NCI-H748 treated with DMSO at 0.1 percent for 48 hours (cell line): ENCODE measurements at places on chromosomes 4 and X.

- peak; percentile 21 for DNase-seq
These were observed 36.0 kb upstream of the SPANXC start for GRCh38 chrX:141278306-141278705.

- DNase-seq, result no peak
These were observed 558.2 kb upstream of the DIPK2B start for GRCh38 chrX:45758738-45759397.

DNA sequence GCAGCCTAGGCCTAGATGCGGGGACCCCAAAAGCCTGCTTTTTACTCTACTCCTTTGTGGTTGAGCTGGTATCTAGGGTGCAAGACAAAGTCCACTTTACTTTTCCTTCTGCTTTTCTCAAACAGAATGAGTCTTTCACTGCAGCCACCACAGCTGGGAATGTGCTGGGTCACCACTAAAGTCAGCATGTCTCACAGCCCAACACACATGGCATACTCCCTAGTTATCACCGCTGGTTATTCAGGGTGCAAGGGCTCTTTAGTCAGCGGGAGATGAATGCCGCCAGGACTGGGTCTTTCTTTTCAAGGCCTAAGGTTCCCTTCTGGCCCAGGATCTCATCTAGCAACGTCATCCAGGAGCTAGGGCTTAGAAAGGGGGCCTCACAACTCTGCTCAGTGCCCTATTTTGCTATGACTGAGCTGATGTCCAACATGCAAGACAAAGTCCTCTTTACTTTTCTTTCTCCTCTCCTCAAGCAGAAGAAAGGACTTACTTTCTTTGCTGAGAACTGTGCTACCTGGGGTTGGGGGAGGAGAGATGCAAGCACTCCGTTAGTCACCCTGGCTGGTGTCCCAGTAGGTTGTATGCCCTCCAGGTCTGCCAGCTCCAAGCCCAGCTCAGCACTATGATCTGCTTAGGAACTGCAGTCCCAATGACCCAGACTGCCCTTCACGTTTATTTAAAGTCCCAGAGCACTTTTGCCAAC is 22.9 kb upstream of the STPG2 start:
- DNase-seq, result no peak

- DNase-seq, result no peak
These were observed 67.7 kb downstream of the RHOH start for GRCh38 chr4:40264497-40264896.

- no peak for DNase-seq
These were observed 1531.2 kb downstream of the STIM2 start for GRCh38 chr4:28391877-28392276.

GRCh38 chr4:153260553-153261300 is 56.5 kb downstream of the TRIM2 start:
- no peak for DNase-seq

- peak; percentile 3 for DNase-seq
These were observed 37.8 kb downstream of the CLCN3 start for GRCh38 chr4:169658196-169658595.

GRCh38 chr4:75673959-75674328 is 733 bp upstream of the G3BP2 start:
- no peak for DNase-seq

GRCh38 chr4:8428288-8429097 is 12.0 kb downstream of the ACOX3 start:
- peak; percentile 44 for DNase-seq

DNA sequence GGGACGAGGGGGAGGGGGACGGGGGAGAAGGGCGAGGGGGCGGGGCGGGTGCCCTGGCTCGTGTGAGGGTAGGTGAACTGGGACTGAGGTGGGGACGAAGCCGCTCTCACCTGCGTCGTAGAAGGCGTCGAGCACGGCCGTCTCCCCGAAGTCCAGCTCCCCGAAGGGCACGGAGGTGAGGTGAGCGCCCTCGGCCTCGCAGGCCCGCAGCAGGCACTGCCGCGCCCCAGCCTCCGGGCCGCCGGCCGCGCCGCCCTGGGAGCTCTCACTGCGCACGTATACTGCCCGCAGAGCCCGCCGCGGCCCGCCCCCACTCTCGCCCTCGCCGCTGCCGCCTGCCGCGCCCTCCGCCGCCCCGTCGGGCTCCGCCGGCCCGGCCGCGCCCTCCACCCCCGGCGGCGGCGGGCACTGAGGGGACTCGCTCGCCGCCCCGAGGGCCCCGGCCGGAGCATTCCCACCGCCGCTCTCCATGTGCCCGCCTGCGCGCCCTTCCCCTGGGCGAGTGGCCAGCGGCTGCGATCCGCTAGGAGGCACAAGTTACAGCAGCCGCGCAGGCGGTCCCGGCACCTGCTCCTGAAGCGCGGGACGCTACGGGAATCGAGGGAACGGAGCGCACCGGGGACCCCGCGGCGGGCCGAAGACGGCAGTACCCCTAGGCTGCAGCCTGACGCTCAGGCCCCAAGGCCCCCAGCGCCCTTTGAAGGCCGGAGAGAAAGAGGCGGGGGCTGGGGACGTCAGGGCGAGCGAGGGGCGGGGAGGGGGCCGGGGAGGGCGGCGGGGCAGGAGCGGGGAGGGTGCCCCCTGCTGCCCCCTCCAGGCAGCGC is at the start of gene MAP3K15:
Gene MAP3K15, minus strand, starts transcription at position 718 of the 824 bp plus-strand sequence. Its CDS starts 247 bp downstream, at position 471.
- DNase-seq, result no peak

DNA sequence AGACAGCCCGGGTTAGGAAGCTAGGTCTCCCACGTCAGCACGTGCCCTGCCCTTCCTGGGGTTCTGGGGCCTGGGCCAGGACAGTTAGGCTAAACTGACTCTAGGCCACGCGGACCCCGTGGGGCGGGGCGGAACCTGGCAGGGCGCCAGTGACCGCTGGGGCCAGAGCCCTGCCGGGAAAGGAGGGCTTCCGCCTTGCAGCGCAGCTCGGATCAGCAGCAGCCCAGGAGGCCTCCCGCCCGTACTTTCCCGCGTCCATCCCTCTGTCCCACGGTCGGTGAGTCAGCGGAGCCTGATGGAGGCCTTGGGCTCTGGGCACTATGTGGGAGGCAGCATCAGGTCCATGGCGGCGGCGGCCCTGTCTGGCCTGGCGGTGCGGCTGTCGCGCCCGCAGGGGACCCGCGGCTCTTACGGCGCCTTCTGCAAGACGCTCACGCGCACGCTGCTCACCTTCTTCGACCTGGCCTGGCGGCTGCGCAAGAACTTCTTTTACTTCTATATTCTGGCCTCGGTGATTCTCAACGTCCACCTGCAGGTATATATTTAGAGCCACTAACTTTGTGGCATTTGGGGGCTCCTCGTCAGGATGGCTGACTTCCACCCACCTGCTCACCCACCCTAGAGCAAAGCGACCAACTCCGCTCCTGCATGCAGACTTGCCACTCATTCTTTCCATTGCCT is at the start of gene SMIM10:
Gene SMIM10, plus strand, starts transcription at position 191 of the 681 bp plus-strand sequence. Its CDS starts 105 bp downstream, at position 296.
- no peak for DNase-seq

DNA sequence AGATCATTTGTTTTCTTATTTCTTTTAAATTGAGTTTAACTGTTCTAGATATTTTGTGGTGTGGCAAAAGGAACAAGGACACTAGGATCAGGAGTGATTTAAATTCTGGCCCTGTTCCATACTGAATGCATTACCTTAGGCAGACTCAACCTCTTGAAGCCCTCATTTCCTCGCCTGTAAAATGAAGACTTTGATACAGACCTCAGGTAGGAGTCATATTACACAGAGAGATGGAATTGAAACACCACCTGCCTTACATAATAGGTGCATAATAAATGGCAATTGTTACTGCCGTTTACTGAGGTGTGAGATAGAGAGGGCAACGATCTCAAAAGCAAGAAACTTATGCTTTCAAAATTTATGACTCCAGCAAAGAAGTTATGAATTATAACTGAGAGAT is 28.2 kb upstream of the RASSF6 start:
- DNase-seq, result peak; percentile 84

- DNase-seq, result no peak
These were observed 341.0 kb downstream of the NR3C2 start for GRCh38 chr4:148101235-148101634.

DNA sequence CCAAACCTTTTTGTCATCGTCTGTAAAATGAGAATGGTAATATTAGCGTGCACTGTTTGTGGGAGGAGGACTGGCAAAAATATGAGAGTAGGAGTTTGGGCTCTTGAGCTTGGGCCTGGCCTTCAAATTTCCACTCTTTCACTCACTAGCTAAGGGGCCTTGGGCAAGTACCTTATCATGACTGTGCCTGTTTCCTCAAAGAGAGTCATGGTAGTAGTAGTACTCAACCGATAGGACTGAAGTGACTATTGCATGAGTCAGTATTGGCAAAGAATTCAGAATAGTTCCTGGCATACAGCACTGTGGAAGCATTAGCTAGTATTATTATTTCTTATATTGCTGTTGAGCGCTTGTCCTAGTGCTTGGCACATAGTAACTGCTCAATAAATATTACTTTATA is 16.0 kb upstream of the RBM3 start:
- DNase-seq, result no peak

GRCh38 chr4:52713456-52713937 is 37.7 kb downstream of the ERVMER34-1 start:
- no peak for DNase-seq

DNA sequence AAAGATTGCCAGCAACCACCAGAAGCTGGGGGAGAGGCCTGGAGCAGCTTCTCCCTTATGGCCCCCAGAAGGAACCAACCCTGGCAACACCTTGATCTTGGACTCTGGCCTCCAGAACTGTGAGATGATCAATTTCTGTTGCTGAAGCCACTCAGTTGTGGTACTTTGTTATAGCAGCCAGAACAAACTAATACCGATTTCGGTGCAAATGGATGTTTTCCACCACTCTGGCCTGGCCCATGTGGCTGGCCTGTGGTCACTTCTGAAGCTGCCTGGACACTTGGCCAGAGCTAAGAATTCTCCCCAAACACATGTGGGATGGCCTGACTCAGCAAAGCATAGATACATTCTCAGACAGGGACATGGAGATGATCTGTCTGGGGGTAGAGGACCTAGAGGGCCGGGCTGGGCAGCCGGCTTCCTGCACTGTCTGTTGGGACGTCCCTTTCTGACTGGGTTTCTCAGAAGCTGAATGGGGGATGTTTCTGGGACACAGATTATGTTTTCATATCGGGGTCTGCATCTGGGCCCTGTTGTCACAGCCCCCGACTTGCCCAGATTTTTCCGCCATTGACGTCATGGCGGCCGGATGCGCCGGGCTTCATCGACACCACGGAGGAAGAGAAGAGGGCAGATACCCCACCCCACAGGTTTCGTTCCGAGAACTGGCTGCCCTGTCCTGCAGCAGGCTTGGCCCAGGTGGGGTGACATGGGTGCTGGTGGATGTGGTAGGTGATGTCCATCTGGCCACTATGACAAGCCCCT is 4.1 kb downstream of the FOXP3 start:
- no peak for DNase-seq

- DNase-seq, result no peak
These were observed 718.6 kb downstream of the CCSER1 start for GRCh38 chr4:90845777-90846176.

GRCh38 chr4:38928974-38929373 is 61.4 kb downstream of the FAM114A1 start:
- no peak for DNase-seq

GRCh38 chr4:82430964-82431745 is 765 bp downstream of the ENOPH1 start:
- no peak for DNase-seq

DNA sequence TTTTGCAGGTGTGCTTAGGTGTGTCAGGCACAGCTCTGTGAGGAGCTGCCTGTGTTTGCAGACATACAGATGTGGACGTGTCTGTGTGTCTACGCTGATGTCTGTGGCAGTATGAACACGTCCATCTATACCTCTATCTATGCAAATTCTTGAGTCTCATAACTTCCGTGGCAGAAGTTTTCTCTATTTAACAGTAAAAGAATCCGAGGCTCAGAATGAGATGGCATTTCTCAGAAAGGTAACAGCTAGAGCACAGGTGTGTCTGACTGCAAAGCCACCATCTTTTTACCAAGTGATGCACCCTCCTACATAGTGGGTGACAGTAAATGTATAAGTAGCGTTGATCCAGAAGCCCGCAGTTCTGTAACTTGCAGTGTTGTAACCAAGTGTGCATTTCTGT is 39.9 kb upstream of the CYP4V2 start:
- DNase-seq, result no peak

DNA sequence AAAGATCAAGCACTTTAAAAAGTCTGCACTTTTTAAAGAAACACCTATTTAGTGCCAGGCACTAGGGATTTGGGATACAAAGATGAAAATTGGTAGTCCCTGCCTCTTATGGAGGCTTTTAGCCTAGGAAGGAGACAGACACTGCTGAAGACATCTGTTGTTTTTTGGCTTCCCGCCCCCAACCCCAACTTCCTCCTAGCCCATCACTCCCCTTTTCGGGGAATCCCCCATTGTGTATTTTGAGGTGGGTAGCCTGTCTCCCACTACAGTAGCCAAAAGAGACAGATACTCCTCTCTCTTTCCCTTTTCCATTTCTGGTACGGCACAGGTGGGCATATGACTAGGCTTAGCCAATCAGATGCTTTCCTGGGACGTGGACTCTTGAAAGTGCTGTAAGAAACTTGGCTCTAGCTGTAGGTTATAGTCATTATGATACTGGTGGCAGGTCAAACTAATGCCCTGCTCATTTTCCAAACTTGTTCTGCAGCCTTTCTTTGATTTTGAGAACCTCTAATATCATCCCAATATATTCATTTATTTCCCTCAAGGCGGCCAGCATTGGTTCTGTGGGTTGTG is 194.6 kb upstream of the RBPJ start:
- no peak for DNase-seq

GRCh38 chrX:19571711-19572110 is 56.4 kb upstream of the MAP3K15 start:
- DNase-seq, result no peak

GRCh38 chrX:139826065-139827044 is 106.5 kb downstream of the ATP11C start:
- DNase-seq, result no peak

GRCh38 chr4:1559896-1560650 is 124.0 kb downstream of the FAM53A start:
- no peak for DNase-seq

- peak; percentile 2 for DNase-seq
These were observed 28.1 kb upstream of the HPSE start for GRCh38 chr4:83362492-83363329.

DNA sequence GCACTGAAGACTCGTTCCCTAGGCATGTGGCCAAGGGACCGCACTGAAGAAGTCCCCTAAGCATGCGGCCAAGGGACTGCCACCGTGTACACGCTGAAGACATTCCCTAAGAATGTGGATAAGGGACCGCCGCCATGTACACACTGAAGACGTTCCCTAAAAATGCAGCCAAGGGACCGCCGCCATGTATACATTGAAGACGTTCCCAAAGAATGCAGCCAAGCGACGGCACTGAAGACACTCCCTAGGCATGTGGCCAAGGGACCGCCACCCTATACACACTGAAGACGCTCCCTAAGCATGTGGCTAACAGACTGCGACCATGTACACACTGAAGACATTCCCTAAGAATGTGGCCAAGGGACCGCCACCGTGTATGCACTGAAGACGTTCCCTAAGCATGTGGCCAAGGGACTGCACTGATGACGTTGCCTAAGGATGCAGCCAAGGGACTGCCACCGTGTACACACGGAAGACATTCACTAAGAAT is 31.5 kb downstream of the DHRSX start:
- DNase-seq, result no peak

DNA sequence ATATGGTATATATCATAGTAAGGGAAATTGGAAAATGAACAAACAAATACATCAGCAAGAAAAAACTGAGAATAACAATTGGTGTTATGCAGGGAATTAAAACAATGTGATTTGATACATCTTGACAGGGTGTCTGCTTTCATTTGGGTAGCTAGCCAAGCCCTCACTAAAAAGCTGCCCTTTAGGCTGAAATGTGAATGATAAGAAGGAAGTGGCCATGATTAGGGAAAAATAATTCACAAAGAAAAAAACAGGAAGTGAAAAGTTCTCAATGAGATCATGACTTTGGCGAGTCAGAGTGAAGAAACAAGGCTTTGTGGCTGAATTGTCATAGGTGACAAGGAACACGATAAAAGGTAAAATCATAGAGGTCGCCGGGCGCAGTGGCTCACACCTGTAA is 675.8 kb upstream of the SLIT2 start:
- DNase-seq, result no peak
